ENCODE measurements at places on chromosomes 12 and 14. TPM values are rescaled to one million over a fixed set of nuclear protein-coding genes. Genes with fewer than 3 reads are reported as not detected.

GRCh38 chr14:89317051-89317691, 99.9 kb downstream of the FOXN3 start:
- no peak overlapping the region for H3K4me3 ChIP-seq
- no peaks in the 10 kb centered on the region for H3K4me1 ChIP-seq
- no peak for DNase-seq
- H3K36me3 ChIP-seq: peaks cover 3% of the 10 kb centered on the region
- H3K27ac ChIP-seq: no peak overlapping the region

- no peaks in the 10 kb centered on the region for H3K4me1 ChIP-seq
- DNase-seq: no peak
- no peaks in the 10 kb centered on the region for H3K36me3 ChIP-seq
- no peak overlapping the region for H3K27ac ChIP-seq
- no peak overlapping the region for H3K4me3 ChIP-seq
- no peaks in the 10 kb centered on the region for H3K27me3 ChIP-seq
Observed at GRCh38 chr14:89648924-89649323, 231.9 kb upstream of the FOXN3 start.

DNA sequence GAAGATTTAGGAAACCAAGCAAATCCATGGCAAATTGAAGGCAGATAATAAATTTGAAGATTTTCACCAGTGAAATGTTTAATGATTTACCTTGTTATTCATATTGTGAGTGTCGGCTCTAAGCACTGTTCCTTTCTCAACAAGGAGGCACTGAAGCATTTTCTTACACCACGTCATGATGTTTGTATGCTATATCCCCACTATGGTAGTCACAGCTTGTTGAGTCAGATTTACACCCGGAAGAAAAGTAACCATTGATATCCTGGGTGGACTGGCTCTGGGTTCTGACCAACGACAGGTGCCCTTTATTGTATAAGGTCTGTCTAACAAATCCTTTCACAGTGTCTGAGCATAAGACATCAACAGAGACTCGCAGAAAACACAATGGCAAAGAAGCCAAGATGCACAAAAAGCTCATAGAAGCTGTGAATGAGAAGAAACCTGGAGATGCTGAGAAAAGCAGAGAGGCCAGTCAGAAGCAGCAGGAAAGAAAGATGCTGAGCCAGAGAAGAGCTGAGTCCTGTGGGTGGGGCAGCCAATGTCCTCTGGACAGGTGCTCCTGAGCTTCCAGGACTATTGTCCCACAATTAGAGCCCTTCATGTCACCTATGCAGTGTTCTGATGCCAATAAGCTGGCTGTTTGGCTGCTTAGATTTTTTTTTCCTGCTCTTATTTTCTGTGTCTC, 49.7 kb upstream of the ARHGAP5 start:
- H3K4me3 ChIP-seq: no peak overlapping the region
- no peak for DNase-seq
- no peaks in the 10 kb centered on the region for H3K36me3 ChIP-seq
- no peaks in the 10 kb centered on the region for H3K27me3 ChIP-seq

GRCh38 chr12:111435661-111436201, 30.0 kb downstream of the SH2B3 start:
- peaks cover 55% of the 10 kb centered on the region for H3K4me1 ChIP-seq
- no peaks in the 10 kb centered on the region for H3K27me3 ChIP-seq
- H3K4me3 ChIP-seq: no peak overlapping the region
- no peak for DNase-seq
- no peak overlapping the region for H3K27ac ChIP-seq

DNA sequence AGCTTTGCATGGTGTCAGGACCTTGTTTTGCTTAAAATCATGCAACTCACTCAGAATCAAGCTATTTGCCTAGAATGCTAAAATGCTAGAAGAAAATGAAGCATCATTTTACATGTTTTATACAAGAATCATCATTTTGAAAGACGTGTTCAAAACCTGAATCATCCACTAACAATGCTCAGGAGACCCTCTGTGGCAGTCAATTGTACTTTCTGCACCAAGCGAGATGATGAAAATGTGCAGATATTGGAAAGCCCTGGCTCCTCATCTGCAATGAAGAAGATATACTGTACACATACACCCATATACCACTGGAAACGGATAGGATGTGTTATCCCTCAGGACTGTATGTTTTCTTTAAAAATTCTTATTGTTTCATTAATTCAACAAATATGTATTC, 92.7 kb downstream of the DYRK2 start:
- no peak overlapping the region for H3K27ac ChIP-seq
- no peak overlapping the region for H3K4me3 ChIP-seq
- DNase-seq: no peak
- H3K4me1 ChIP-seq: no peaks in the 10 kb centered on the region

DNA sequence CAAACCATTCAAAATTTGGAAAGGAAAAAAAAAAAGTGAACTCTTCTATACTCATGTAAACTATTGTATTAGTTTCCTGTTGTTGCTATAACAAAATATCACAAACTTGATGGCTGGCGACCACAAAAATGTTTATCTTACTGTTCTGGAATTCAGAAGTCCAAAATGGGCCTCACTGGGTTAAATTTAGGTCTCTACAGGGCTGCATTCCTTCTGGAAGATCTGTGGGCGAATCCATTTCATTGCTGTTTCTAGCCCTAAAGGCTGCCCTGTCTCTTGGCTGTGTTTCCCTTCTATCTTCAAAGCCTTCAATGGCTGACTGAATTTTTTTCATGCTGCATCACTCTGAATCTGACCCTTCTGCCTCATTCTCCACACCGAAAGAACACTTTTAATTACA, 105.1 kb upstream of the NAV3 start:
- H3K4me1 ChIP-seq: no peaks in the 10 kb centered on the region
- H3K4me3 ChIP-seq: no peak overlapping the region
- no peak for DNase-seq
- no peak overlapping the region for H3K27ac ChIP-seq

- H3K27ac ChIP-seq: no peak overlapping the region
- no peak for DNase-seq
- no peaks in the 10 kb centered on the region for H3K27me3 ChIP-seq
- no peaks in the 10 kb centered on the region for H3K36me3 ChIP-seq
- H3K4me3 ChIP-seq: no peak overlapping the region
Observed at GRCh38 chr12:76552343-76552938, 7.1 kb downstream of the OSBPL8 start.

DNA sequence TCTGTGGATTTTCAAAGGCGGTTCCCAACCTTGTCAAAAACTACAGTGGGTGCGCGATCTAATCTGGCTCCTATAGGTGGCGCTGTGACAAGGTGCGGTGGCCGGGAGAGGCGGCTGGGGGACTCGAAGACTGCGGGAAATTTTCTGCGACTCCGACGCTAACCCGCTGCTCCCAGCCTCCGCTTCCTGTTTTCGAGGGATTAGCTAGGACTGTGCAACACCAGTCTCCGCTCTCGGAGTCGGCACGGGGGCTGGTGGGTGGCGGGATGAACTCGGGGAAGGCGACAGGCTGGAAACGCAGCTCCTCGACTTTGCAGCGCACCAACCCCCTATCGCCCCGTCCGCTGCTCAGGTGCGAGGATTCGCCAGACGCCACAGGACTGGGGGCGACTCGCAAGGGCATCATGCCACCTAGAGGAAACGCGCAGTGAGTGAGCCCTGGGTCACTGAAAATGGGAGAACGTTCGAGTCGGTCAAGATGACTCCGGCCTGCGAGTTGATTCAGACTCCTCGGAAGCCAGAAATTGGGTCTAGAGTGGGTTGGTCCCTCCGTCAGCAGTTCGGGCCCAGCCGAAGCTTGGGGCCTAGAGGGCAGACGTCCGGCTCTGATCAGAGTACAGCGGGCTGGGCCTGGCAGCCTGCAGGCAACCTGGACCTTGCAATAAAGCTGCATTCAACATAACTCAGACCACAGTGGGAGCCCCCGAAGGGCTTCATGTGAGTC, 5.5 kb upstream of the PAX9 start:
- H3K4me3 ChIP-seq: peak overlapping the region; percentile 60
- no peaks in the 10 kb centered on the region for H3K4me1 ChIP-seq
- DNase-seq: no peak
- H3K27me3 ChIP-seq: peaks cover 53% of the 10 kb centered on the region

Gene TSPAN9
- 28.0 TPM for total RNA-seq

- H3K36me3 ChIP-seq: no peaks in the 10 kb centered on the region
- no peaks in the 10 kb centered on the region for H3K27me3 ChIP-seq
- H3K27ac ChIP-seq: no peak overlapping the region
- H3K4me3 ChIP-seq: no peak overlapping the region
Observed at GRCh38 chr12:96444399-96444798, 44.2 kb upstream of the CDK17 start.

- no peak overlapping the region for H3K4me3 ChIP-seq
- no peak overlapping the region for H3K27ac ChIP-seq
- H3K4me1 ChIP-seq: no peaks in the 10 kb centered on the region
- no peaks in the 10 kb centered on the region for H3K27me3 ChIP-seq
- H3K36me3 ChIP-seq: no peaks in the 10 kb centered on the region
Observed at GRCh38 chr12:50017641-50018040, 7.7 kb downstream of the RACGAP1 start.

DNA sequence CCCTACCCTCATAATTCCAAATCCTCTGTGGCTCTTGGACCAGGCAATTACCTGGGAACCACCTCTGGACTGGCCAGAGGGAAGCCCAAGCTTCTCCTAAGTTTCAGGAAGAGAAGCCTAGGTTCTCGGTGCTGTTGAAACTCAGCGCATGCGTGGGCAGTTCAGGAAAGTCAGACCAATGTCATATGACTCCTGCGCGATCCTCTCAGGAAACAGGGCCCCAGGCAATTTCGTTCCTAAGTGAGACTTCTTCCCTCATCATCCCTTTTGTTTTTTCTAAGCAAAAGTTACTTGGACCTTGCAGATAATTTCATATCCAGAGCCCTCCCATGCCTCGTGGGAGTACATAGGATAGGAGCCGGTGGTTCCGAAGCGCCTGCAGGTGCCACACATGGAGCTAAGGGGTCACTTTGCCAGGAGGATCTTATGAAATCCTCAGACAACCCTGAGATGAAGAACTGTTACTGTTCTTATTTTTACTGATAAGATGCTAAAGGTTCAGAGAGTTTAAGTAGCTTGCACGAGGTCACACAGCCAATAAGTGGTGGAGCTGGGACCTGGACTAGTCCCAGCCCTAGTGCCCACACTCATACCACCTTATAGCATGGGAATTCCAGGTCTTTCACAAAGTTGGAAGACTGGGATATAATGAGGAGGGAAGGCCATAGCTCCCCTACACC, 168.2 kb downstream of the ZFP36L1 start:
- H3K4me1 ChIP-seq: peaks cover 30% of the 10 kb centered on the region
- H3K27me3 ChIP-seq: no peaks in the 10 kb centered on the region
- no peak for DNase-seq
- H3K27ac ChIP-seq: no peak overlapping the region
- H3K4me3 ChIP-seq: no peak overlapping the region

- no peaks in the 10 kb centered on the region for H3K36me3 ChIP-seq
- peaks cover 5% of the 10 kb centered on the region for H3K4me1 ChIP-seq
- H3K4me3 ChIP-seq: no peak overlapping the region
- DNase-seq: no peak
- H3K27ac ChIP-seq: no peak overlapping the region
Observed at GRCh38 chr14:76331328-76332011, 44.5 kb upstream of the ESRRB start.

DNA sequence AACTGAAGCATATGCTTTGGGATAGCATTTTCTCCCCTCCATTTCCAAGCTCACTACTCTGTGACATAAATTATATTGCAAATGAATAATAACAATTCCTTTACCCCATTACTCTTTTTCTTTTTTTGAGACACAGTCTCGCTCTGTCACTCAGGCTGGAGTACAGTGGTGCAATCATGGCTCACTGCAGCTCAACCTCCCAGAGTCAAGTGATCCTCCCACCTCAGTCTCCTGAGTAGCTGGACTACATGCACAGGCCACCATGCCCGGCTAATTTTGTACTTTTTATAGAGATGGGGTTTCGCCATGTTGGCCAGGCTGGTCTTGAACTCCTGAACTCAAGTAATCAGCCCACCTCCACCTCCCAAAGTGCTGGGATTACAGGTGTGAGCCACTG, 49.2 kb upstream of the GTF2A1 start:
- H3K4me1 ChIP-seq: peaks cover 49% of the 10 kb centered on the region
- H3K27me3 ChIP-seq: no peaks in the 10 kb centered on the region
- peak overlapping the region; percentile 67 for H3K27ac ChIP-seq
- H3K4me3 ChIP-seq: no peak overlapping the region
- no peaks in the 10 kb centered on the region for H3K36me3 ChIP-seq

Gene ART4
- 0.17 TPM for total RNA-seq

DNA sequence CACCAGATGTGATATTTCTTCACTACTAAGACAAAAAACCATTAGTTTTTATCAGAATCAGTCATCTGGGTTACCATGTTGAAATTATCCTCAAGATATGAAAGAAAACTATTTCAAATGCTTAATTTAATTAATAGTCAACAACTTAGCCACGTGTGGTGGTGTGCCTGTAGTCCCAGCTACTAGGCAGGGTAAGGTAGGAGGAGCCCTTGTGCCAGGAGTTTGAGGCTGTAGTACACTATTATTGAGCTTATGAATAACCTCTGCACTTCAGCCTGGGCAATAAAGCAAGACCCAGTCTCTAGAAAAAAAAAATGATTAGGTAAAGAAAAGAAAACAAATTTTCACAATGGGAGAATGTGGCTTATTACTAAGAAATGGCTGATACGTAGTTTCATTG, 33.4 kb downstream of the MRPL42 start:
- no peaks in the 10 kb centered on the region for H3K4me1 ChIP-seq
- no peak overlapping the region for H3K27ac ChIP-seq
- DNase-seq: no peak
- no peaks in the 10 kb centered on the region for H3K27me3 ChIP-seq

GRCh38 chr14:54585214-54585613, 18.3 kb downstream of the SAMD4A start:
- peaks cover 52% of the 10 kb centered on the region for H3K4me1 ChIP-seq
- no peak for DNase-seq

GRCh38 chr14:21024585-21025370, at the start of gene NDRG2:
Gene NDRG2, minus strand, starts transcription at chr14:21025061. Its CDS starts 1,746 bp downstream, at chr14:21023315.
- DNase-seq: peak; percentile 87
- H3K27ac ChIP-seq: peak within 1 kb of the TSS; percentile 98
- peak within 1 kb of the TSS; percentile 98 for H3K4me3 ChIP-seq
- H3K27me3 ChIP-seq: no peaks in the 10 kb centered on the region

- no peaks in the 10 kb centered on the region for H3K27me3 ChIP-seq
- DNase-seq: no peak
Observed at GRCh38 chr14:31080056-31080455, 53.9 kb upstream of the STRN3 start.

DNA sequence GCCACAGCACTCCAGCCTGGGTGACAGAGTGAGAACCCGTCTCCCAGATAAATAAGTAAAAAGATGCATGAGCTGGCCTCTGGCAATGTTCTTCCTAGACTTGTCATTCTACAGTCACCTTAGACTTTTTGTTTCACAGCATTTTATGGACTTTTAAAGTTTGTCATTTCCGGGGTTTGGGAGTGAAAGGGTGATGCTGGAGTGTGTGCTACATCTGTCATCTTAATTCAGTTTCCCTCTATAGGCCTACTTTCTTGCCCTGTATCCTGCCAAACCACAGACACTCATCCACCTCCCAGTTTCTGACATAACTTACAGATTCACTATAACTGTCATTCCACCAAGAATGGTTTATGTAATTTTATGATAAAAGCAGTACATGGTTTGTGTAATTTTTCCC, 166.7 kb upstream of the PARP11 start:
- no peaks in the 10 kb centered on the region for H3K36me3 ChIP-seq
- DNase-seq: no peak
- H3K27me3 ChIP-seq: no peaks in the 10 kb centered on the region
- no peaks in the 10 kb centered on the region for H3K4me1 ChIP-seq
- no peak overlapping the region for H3K27ac ChIP-seq
- no peak overlapping the region for H3K4me3 ChIP-seq

GRCh38 chr14:53306267-53306721, 153.2 kb upstream of the DDHD1 start:
- peak overlapping the region; percentile 59 for H3K4me3 ChIP-seq
- no peaks in the 10 kb centered on the region for H3K36me3 ChIP-seq
- DNase-seq: peak; percentile 62
- H3K27ac ChIP-seq: no peak overlapping the region
- H3K4me1 ChIP-seq: no peaks in the 10 kb centered on the region
- H3K27me3 ChIP-seq: no peaks in the 10 kb centered on the region

Gene CAPZA3
- not detected for total RNA-seq

Gene ASCL1
- total RNA-seq: not detected

Measured in psoas muscle (tissue), 8 donors.